ENCODE measurements at places on chromosomes 5 and 9.
A peak's percentile ranks its signal among the peaks of the same experiment; 100 is the strongest.

GRCh38 chr5:963310-963672 lies 45.3 kb upstream of the NKD2 start:
- DNase-seq = no peak

DNA sequence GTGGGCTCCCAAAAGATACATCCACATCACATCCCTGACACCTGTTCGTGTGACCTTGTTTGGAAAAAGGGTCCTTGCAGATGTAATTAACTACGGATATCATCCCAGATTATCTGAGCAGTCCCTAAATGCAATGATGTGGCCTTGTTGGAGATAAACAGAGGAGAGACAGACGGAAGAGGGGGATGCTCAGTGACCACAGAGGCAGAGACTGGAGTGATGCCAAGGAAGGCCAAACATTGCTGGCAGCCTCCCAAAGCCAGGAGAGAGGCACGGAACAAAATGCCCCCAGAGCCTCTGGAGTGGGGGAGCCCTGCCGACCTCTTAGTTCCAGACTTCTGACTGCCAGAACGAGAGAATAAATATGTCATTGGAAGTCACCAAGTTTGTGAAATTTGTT lies 15.0 kb upstream of the VAV2 start:
- DNase-seq = no peak

- no peak for DNase-seq
Measured at GRCh38 chr5:170393235-170393634, 4.1 kb upstream of the KCNMB1 start.

- DNase-seq = no peak
Measured at GRCh38 chr9:87703636-87704276, 22.2 kb upstream of the CTSL start.

GRCh38 chr5:135030956-135031812 lies 2.8 kb downstream of the PITX1 start:
- DNase-seq = no peak

- peak; percentile 52 for DNase-seq
Measured at GRCh38 chr9:38352530-38353328, 39.8 kb upstream of the ALDH1B1 start.

GRCh38 chr9:136865041-136865767 lies 904 bp downstream of the EDF1 start:
- DNase-seq = no peak

DNA sequence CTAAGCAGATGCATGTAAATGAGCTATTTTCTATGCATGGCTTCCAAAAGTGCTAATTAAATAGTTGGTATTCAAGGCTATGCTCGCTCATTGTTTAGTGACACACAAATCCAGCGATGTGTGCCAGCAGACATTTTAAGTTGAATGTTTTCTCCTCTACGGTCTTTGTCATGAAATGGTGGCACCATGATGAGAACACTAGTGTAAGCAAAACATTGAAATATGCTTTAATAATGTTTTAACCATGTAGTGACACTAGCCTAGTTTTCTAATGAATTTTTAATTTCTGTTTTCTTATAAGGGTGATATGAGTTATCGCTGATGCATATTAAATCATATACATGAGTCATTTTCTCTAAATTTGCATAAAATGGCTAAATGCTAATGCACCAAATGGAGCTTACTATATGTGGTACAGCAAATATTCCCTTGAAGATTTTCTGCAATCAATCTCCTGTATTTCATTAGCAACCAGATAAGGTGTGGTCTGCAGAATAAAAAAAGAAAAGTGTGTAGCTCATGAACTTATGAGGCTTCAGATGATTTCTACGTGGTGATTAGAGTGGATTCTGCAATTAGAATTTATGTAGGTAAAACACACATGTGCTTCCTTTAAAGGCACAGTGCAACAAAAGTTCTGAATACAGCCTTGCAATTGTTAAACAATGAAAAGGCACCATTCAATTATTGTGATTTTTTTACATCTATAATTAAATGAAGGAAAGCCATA lies 226.6 kb downstream of the MEF2C start:
- DNase-seq = no peak

DNA sequence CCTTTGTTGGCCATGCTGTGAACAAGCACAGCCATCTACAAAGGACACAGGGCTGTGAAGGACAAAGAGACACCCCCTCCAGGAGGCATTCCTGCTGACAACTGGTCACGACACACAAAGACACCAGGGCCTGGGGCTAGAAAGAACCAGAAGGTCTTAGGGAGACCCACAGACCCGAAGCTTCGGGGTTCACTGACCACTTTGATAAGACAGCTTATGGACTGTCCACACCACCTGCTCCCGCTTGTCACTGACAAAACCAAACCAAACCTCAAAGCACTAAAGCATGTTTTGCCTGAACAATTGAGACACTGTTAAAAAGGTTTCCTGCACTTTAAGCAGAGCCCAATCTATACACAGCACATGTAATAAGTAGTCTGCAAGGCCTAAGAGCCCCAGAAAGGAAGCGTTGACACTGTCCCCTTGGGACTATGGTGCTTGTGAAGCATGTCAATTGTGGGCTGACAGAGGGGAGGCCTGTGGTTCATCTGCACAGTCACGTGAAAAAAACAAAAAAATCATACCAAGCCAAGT lies 185.0 kb downstream of the GAPVD1 start:
- DNase-seq = peak; percentile 46

DNA sequence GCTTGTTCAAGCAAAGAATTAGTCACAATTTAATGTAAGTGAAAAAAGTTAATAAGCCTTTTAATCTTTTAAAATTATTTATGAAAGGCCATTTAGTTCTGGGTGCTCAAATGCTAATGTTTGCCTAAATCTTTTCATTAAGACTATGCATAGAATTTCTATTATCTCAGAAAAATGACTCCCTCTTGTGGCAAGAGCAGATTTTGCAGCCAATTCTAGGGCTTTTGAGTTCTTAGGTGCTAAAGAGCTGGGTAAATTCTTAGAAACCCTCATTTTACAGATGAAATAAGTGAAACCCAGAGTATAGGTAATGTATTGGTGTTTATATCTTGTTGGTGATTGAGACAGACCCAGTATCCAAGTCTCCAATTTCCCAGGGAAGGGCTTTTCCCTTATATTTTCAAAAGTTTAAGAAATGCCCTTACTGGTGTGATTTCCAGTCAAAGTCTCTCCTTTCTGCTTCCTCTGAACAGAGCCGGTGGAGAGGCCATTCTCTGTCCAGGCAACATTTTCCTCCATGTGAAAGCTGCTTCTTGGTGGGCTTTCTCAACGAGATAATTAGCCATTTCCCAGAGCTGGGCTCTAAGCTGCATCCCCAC lies 24.1 kb upstream of the PCSK5 start:
- DNase-seq = peak; percentile 21

DNA sequence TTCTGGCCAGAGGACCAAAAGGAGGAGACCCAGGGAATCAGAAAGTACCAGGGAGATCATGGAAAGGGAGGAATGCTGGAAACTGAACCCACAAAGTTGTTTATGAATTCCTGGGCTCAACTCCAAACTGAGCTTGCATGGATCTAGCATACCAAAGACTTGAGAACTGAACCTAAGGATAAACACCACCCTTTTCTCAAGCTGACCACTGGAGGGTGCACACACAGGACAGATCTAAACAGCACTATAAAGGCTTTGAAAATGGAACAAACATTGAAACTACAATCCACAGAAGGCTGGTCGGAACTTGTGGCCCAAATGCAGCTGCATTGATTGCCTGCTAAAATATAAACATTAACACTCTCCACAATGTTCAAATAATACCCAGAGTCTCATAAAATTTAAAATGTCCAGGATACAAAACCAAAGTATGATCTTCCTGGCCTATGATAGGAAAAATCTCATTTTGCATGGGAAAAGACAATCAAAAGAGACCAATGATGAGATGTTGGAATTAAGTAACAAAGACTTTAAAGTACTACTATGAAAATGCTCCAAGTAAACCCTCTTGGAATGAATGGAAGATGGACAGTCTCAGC lies 15.6 kb upstream of the IRF1 start:
- no peak for DNase-seq

DNA sequence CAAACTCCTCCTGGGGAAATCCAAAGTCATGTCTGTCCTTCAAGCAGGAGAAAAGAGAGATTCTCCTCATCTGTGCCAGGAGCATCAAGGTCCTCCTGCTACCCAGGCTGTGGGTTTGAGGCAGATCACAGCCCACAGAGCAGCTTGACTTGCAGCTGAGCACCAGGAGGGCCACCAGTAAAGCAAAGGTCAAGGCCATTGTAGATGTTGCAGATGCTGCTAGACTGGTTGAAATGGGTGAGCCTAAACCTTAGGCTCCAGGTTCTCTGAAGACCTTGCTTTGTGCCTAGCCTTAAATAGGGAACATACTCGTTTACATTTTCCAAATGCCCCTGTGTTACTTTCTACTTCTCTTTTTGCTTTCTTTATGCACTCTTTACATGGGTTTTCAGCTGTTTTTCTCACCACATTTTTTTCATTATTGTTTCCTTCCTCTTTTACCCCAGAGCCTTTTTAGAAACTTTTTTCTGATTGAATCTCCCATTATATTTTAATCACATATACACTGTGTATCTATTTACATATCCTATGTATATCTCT lies at the start of gene IFNA2:
TSS of gene IFNA2 (minus strand) at position 268 of the 540 bp plus-strand sequence. CDS start at position 199, 69 bp downstream.
- DNase-seq = no peak

DNA sequence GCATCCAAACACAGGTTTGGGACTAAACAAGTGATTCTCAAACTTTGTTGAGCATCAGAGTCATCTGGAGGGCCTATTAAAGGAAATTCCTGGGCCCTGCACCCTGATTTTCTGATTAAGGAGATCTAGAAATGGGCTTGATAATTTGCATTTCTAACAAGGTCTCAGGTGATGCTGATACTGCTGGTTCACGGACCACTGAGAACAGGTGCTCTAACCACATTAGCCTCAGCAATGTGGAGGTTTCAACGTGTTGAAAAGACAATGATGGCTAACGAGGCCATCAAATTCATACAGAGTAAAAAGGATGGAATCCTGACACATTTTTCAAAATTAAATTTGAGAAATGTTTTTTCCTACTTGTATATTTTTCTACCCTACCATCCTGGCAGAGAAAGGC lies 172.1 kb downstream of the TSSK1B start:
- DNase-seq = no peak

DNA sequence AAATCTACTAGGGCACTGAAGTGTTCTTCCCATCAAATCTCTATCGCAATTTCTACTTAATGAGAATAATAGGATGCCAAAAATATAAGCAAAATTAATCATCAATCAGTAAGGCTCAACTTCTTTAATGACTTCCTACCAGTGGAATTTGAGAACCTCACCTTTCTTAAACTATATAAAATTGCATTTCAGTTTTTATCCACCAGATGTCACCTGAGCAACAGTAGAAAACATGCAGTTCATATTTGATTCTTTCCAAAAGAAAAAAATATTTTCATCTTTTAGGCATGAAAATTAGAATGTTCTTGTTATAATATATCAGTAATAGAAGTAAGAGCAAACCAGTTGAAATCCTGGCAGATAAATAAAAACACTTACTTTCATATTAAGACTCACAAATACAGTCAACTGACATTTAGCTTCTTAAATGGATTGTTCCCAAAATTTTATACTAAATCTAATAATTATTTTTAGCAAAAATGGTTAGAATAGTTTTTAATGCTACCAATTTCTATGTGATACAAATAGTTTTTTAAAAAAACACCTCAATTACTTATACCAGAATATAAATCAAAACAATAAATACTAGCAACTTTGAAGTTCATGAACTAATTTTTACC lies 13.4 kb upstream of the CCDC112 start:
- DNase-seq = peak; percentile 36

- DNase-seq = no peak
Measured at GRCh38 chr5:142598338-142598700, 87.6 kb downstream of the FGF1 start.

- DNase-seq = no peak
Measured at GRCh38 chr9:1718836-1719235, 296.3 kb upstream of the SMARCA2 start.

GRCh38 chr9:115367780-115368525 lies 250.0 kb upstream of the TNC start:
- DNase-seq = no peak

GRCh38 chr5:129499208-129499852 lies 39.2 kb downstream of the ADAMTS19 start:
- DNase-seq = no peak

GRCh38 chr9:69809304-69809863 lies 11.2 kb upstream of the CFAP95 start:
- no peak for DNase-seq

DNA sequence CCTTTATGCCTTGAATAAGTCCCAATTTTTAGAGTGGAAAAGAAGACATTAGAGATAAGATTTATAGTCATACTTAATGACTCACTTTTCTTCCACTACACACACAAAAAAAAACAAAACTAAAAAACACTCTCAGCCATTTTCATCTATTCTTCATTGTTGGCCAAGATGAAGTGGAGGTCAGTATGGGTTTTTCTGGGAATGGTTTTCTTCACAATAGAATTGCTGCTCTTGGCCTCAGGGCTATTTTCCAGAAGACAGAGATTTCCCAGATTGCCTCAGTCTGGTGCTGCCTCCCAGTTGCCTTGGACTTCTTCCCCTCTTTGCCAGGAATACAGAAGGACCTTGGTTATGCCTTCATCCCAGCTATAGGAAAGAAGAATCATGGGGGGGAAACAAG lies 463.7 kb downstream of the TMEM232 start:
- DNase-seq = no peak

GRCh38 chr5:42908086-42908485 lies 96.4 kb upstream of the SELENOP start:
- DNase-seq = no peak

- no peak for DNase-seq
Measured at GRCh38 chr5:83686251-83686650, 34.4 kb downstream of the HAPLN1 start.

DNA sequence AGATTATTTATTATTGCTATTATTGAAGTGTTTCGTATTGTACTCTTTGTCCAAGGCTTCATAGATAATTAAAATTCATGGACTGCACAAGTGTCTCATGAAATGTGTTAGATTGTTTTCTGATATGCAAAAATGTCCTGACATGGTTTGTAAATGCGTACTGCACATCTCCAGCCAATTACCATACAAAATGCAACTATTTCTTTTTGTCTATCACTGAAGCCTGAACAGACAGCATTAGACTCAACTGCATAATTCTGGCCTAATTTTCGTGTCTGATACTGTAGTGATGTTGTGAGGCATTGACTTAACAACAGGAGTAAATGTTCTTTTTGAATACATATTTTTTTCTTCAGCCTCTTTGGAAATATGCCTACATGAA lies 498.2 kb upstream of the CD180 start:
- DNase-seq = no peak

DNA sequence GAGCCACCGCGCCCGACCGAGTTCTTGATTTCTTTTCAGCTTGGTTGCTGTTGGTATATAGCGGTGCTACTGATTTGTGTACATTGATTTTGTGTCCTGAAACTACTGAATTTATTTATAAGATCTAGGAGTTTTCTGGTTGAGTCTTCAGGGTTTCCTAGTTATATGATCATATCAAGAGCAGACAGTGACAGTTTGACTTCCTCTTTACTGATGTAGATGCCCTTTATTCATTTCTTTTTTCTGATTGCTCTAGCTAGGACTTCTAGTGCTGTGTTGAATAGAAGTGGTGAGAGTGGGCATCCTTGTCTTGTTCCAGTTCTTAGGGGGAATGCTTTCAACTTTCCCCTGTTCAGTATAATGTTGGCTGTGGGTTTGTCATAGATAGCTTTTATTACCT lies 17.4 kb upstream of the LRRC19 start:
- no peak for DNase-seq

- DNase-seq = no peak
Measured at GRCh38 chr9:106020186-106020585, 325.8 kb downstream of the TMEM38B start.

- peak; percentile 27 for DNase-seq
Measured at GRCh38 chr5:72402381-72402890, 82.3 kb downstream of the PTCD2 start.

- DNase-seq = no peak
Measured at GRCh38 chr9:79176014-79176697, 395.6 kb upstream of the TLE4 start.

- DNase-seq = peak; percentile 81
Measured at GRCh38 chr9:106862821-106863720, at the start of gene ZNF462. TSS of gene ZNF462 (plus strand) at chr9:106863166. CDS start at chr9:106923384, 60,218 bp downstream.
